ENCODE measurements at places on chromosomes 2 and 18.

DNA sequence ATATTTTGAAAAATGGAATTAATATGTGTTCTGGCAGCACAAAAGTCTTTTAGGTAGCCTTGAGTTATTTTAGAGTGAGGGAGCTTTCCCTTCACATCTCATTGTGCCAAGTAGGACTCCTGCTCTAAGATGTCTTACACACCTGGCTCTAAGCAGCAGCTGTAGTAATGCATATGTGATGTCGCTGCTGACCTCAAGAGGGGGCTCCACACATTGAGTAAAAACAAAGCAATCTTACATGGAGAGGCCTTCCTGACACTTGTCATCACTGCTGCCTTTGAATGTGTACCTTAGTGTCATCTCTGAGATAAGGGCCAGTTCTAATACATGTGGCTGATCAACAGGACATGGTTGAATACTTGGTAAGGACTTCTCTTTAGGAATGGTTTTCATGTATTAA lies 75.8 kb downstream of the ACTR3 start:
- peak; percentile 39 for DNase-seq

DNA sequence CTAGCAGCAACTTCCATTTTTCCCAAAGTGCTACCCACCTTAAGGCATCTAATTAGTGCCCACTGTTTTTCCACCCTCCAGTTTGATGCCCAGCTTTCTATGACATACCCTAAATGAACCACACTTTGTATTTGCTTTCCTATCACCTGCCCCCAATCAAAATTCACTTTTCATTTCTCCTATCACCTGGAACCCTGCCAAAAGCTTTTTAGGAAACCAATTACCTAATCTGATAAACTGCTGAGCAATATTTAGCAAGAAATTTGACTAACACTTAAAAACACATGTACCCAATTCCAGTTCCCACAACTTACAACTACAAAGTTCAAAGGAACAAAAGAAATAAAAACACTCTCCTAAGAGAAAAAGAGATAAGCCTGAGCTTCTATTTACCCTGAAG lies 71.7 kb downstream of the IKZF2 start:
- DNase-seq: no peak

DNA sequence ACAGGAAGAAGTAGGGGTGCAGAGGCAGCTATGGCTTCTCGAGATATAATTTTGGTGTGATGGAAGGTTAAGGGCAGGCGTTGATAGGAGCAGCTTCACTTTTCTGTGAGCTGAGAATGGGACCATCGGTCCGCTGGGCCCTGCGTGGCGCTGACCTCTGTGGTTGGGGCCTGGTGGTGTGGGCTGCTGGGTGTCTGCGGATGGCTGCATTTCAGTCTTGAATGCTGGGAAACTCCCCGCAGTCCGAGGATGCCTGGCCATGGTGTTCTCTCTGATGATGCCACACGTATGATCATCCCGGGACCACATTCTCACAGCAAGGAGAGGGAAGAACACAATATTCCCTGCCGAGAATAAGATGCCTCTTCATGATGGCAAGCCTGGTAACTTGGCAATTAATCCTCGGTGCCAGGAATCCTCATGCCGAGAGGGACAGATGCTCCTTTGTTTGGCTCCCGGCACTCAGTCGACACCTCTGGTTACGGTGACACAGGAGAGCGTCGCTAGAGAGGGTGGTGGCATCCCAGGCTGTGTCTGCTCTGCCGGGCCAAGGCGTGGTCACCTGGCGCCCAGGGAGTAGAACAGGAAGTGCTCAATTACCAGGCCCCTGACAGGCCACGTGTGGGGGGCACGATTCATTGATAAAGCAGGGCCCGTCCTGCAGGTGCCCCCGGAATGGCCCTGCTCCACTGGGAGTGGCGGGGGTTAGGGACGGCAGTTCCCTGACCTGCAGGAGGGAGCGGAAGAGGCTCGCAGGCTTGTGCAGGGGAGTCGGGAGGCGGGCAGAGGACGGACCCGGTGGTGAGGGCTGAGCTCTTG lies 119.4 kb upstream of the CTDP1 start:
- no peak for DNase-seq

DNA sequence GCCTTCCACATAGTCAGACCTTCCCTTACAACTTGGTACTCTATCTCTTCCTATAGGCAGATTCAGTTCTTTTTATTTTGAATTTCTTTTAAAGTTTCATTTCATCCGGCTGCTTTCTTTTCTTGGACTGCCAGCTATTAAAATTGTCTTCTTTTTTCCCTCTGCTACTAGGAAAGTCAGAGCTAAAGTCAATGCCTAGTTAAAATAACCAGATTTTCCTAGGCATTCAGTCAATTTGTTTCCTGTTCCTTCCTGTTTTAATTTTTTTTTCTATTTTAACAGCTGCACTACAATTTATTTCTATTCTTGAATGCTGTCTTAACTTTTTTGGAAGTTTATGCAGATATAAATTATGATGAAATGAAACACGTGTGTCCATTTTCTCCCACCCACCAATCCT lies 84.8 kb downstream of the EVA1A start:
- DNase-seq: no peak

- no peak for DNase-seq
Observed at GRCh38 chr2:201786471-201786870, 5.7 kb upstream of the ALS2 start.

DNA sequence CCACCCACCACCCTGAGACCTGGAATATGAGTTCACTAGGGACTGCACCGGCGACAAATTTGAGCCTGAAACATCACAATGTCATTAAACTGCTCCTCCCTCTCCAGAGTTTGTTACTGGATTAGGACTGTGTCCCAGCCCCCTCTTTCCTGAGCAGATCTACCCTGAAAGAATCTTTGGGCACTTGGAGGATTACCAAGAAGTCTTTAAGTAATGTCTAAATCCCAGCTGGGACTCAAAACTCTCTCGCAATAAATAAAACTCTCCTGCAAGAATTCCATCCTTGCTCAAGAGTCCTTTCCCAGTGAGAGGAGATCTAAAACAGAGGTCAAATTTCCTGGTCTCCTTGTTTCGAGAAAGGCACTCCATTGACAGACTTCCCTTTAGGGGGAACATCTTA lies 20.9 kb downstream of the GKN2 start:
- no peak for DNase-seq

GRCh38 chr2:134911400-134911785 lies 7.2 kb upstream of the CCNT2 start:
- DNase-seq: no peak

DNA sequence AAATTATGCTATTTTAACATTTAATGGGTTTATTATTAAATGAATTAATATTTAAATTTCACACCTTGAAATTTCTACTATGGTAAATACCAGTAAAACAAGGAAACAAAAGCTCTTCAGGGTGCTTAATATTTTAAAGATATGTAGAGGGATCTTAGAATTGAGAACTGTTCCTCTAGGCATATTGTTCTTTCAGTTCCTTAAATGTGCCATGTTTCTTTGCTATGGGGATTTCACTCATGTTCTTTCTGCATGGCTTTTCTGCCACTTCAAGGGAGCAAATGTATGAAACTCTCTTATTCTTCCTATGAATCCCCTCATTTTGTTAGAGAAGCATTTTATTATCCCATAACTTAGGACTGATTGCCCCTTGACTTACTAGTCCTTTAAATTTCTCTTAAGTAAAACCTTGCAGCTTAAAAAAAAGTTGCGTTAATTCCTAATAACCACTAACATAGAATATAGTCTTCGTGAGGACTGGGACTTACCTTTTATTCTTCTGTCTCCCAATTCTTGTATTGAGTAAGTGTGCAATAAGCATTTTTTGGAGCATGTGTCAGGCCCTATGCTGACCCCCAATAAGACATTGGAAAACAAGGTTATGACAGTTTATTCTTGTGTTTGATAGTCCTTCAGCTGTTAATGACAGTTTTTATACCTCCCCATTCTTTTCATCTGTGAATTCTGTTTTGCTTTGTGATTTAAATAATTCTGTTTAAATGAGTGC lies 95.7 kb downstream of the BIRC6 start:
- DNase-seq: no peak

- DNase-seq: no peak
Observed at GRCh38 chr2:154700136-154700535, 1.6 kb downstream of the KCNJ3 start.

GRCh38 chr2:109726379-109727270 lies 67.5 kb upstream of the RGPD5 start:
- no peak for DNase-seq

- DNase-seq: no peak
Observed at GRCh38 chr2:31660165-31660564, 79.4 kb upstream of the SRD5A2 start.

GRCh38 chr18:51151185-51151567 lies 46.3 kb downstream of the MEX3C start:
- no peak for DNase-seq

GRCh38 chr2:174777347-174778084 lies 13.2 kb upstream of the CHRNA1 start:
- no peak for DNase-seq

GRCh38 chr18:3455090-3455635 lies 5.2 kb downstream of the TGIF1 start:
- DNase-seq: no peak

DNA sequence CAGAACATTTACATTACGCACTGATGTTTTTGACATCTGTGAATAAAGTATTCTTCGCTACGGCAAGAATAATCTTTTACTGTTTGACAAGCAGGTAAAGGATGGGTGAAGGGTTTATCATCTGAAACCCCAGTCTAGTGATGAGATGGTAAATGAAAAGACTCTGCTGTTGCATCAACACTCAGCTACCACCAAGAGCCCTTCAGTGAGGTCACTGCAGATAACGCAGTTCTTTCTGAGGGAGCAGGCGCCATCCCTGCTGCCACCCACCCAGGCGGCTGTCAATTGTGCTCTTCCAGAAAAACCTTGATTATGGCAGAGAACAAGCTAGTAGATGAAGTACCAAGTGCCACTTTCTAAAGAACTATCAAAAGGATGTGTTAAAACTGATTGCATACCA lies 58.7 kb downstream of the ABCG8 start:
- no peak for DNase-seq

GRCh38 chr2:171794918-171795317 lies 99.1 kb downstream of the SLC25A12 start:
- no peak for DNase-seq

DNA sequence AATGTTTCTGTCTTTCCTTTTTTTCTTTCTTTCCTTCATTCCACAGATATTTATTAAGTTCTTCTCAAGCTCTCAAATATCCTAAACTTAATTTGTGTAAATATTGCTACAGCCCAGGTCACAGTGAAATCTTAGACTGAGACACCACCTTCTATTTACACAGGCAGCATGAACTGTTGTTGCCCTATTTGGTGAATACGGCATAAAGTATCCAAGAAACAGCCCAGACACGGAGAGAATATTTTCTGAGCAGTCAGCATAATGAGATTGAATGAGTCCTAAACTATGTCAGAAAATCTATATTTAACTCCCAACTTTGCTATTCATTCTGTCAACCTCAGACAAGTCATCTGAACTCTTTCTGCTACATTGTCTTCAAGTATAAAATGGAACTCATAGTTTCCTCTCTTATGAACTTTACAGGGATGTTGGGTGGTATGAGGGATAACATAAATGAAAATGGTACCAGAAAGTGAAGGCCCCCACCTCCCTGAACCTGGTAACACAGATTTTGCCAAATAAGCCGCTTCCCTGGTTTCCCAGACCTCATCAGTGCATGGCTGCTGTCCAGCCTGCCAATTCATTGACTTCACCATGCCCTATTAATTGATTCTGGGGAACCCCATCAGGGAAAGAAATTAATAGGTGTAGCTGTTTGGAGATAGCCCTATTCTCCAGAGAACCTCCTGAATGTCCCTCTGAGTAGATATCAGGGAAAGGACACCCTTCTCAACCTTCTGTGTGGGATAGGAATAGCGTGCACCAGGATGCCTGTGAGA lies 235.9 kb downstream of the SETBP1 start:
- DNase-seq: no peak

Data from CD4-positive, alpha-beta T cell treated with Interferon alpha-2 for 1 hour (primary cell).